ENCODE measurements at places on chromosomes 16 and 17.

- no peaks in the 10 kb centered on the region for H3K27me3 ChIP-seq
- DNase-seq: no peak
- H3K36me3 ChIP-seq: no peaks in the 10 kb centered on the region
Observed at GRCh38 chr16:20271893-20272292, 55.4 kb downstream of the GP2 start.

- no peaks in the 10 kb centered on the region for H3K27me3 ChIP-seq
- peaks cover 59% of the 10 kb centered on the region for H3K36me3 ChIP-seq
- H3K4me1 ChIP-seq: no peaks in the 10 kb centered on the region
- DNase-seq: no peak
- no peak overlapping the region for H3K4me3 ChIP-seq
Observed at GRCh38 chr17:47607481-47607880, 42.2 kb upstream of the KPNB1 start.

GRCh38 chr17:48494335-48494734 lies 36.5 kb downstream of the HOXB1 start:
- peaks cover 25% of the 10 kb centered on the region for H3K27me3 ChIP-seq
- no peaks in the 10 kb centered on the region for H3K36me3 ChIP-seq
- no peak overlapping the region for H3K4me3 ChIP-seq
- no peak for DNase-seq
- H3K27ac ChIP-seq: no peak overlapping the region

GRCh38 chr16:1310832-1311200 lies 1.4 kb downstream of the UBE2I start:
- H3K27me3 ChIP-seq: no peaks in the 10 kb centered on the region
- H3K27ac ChIP-seq: peak overlapping the region; percentile 81
- DNase-seq: no peak
- H3K4me3 ChIP-seq: peak overlapping the region; percentile 79
- H3K4me1 ChIP-seq: peaks cover 28% of the 10 kb centered on the region
- peaks cover 33% of the 10 kb centered on the region for H3K36me3 ChIP-seq

GRCh38 chr17:40445751-40446468 lies 2.7 kb downstream of the IGFBP4 start:
- H3K27me3 ChIP-seq: peaks cover 22% of the 10 kb centered on the region
- no peak overlapping the region for H3K4me3 ChIP-seq
- DNase-seq: no peak
- peaks cover 45% of the 10 kb centered on the region for H3K4me1 ChIP-seq

DNA sequence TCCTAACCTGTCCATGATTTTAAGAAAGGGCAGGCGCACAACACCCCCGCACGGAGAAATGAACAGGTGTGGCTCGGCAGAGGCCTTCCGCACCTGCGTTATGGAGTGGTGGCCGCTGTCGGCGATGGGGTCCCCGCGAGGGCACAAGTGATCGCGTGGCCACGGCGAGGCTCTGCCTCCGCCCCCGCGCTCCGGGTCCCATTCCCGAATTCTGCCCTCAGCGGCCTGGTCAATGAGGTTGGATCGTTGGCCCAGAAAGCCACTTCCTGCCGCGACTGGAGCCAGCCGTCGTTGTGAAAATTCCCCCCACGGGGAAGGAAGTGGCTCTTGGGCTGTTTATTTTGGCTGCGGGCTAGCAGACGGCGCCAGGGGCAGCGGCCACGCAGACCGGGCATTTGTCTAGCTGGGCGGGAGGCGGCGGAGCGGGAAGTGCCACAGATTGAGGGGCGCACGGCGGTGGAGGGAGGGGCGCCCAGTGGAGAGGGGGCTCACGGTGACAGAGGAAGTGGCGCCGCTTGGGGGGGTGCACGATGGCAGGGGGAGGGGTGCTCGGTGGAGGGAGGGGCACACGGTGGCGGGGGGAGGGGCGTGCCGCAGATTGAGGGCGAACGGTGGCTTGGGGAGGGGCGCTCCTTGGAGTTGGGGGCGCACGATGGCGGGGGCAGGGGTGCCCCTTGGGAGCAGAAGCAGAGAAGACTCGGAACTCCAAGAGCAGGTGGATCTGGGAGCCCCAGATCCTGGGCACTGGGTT lies 25.0 kb downstream of the MRC2 start:
- peaks cover 26% of the 10 kb centered on the region for H3K4me1 ChIP-seq
- peak; percentile 55 for DNase-seq
- H3K27me3 ChIP-seq: no peaks in the 10 kb centered on the region
- no peak overlapping the region for H3K27ac ChIP-seq
- no peaks in the 10 kb centered on the region for H3K36me3 ChIP-seq

- peaks cover 11% of the 10 kb centered on the region for H3K27me3 ChIP-seq
- peaks cover 19% of the 10 kb centered on the region for H3K36me3 ChIP-seq
- H3K4me3 ChIP-seq: peak overlapping the region; percentile 79
- H3K27ac ChIP-seq: peak overlapping the region; percentile 96
- no peak for DNase-seq
Observed at GRCh38 chr16:3282103-3282729, 1.1 kb upstream of the ZNF263 start.

GRCh38 chr16:70688246-70688742 lies 2.4 kb upstream of the MTSS2 start:
- H3K36me3 ChIP-seq: peaks cover 30% of the 10 kb centered on the region
- no peak overlapping the region for H3K27ac ChIP-seq
- peaks cover 21% of the 10 kb centered on the region for H3K27me3 ChIP-seq
- no peak for DNase-seq

DNA sequence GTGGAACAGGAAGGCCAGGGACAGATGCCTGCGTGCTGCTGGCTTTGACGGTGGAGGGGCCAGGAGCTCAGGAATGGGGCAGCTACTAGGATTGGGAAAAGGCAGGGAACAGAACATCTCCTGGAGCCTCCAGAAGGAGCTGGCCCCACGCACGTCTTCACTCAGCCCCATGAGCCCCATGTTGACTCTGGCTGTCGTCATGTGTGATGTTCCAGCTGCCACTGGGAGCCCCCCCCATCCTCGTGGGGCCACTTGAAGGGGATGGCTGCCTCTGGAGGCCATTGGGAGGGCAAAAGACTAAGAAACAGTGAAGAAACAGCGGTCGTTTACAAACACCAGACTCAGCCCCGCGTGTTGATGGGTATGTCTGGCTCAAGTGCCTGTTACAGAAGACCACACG lies 18.5 kb upstream of the APRT start:
- H3K4me1 ChIP-seq: no peaks in the 10 kb centered on the region
- H3K36me3 ChIP-seq: peaks cover 41% of the 10 kb centered on the region
- DNase-seq: no peak
- H3K4me3 ChIP-seq: no peak overlapping the region

DNA sequence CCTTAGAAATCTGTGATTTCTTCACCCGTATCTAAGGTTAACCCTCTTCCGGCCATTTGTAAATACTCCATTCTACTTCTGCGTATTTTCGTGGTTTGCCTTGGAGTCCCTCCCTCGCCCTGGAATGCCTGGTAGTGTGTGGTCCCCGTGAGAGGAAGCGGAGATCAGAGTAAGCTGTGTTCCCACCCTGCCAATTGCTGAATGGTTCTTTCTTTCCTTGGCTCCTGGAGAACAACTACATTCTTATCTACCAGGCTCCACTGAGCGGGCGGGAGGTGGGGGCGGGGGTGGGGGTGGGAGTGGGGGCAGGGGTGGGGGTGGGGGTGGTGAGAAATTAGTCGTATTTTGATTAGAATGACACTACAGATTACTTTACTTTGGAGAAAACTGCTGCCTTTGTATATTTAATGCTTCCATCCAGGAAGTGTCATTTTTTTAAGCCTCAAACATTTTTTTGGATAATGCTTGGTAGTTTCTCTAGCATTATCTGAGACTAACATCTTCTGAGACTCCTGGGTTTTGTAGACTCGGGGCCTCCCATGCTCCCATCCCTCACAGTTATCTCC lies 20.9 kb upstream of the FASN start:
- H3K27ac ChIP-seq: no peak overlapping the region
- H3K4me3 ChIP-seq: no peak overlapping the region
- peaks cover 7% of the 10 kb centered on the region for H3K4me1 ChIP-seq
- no peaks in the 10 kb centered on the region for H3K36me3 ChIP-seq

- peak; percentile 7 for DNase-seq
- H3K27ac ChIP-seq: no peak overlapping the region
- peaks cover 27% of the 10 kb centered on the region for H3K4me1 ChIP-seq
- peaks cover 3% of the 10 kb centered on the region for H3K36me3 ChIP-seq
- H3K4me3 ChIP-seq: no peak overlapping the region
Observed at GRCh38 chr16:87461466-87461991, 31.3 kb downstream of the ZCCHC14 start.

DNA sequence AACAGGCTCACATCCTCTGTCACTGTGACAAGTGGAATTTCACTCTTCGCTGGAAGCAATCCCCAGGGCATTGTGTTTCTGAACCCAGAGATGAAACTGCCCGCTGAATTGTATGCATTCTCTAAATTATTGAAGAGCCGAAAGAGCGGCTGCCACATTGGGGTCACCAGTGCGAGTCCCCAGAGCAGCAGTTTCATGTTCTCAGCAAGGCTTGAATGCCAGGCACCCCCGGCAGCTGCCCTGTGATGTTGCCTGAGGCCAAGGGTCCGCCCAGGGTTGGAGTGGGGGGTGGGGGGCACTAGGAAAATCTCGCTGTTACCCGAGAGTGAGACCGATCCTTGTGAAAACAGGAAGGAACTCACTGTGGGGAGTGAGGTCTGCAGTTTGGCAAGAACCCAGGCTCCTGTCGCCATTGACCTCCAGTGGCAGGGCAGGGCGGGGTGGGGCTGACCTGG lies 20.7 kb upstream of the BCAR1 start:
- peaks cover 6% of the 10 kb centered on the region for H3K4me1 ChIP-seq
- DNase-seq: no peak
- no peak overlapping the region for H3K4me3 ChIP-seq
- no peak overlapping the region for H3K27ac ChIP-seq
- no peaks in the 10 kb centered on the region for H3K36me3 ChIP-seq

- H3K27ac ChIP-seq: no peak overlapping the region
- peaks cover 3% of the 10 kb centered on the region for H3K36me3 ChIP-seq
- no peak overlapping the region for H3K4me3 ChIP-seq
- H3K27me3 ChIP-seq: no peaks in the 10 kb centered on the region
- no peak for DNase-seq
- H3K4me1 ChIP-seq: peaks cover 36% of the 10 kb centered on the region
Observed at GRCh38 chr17:21217346-21217745, 3.4 kb upstream of the TMEM11 start.

DNA sequence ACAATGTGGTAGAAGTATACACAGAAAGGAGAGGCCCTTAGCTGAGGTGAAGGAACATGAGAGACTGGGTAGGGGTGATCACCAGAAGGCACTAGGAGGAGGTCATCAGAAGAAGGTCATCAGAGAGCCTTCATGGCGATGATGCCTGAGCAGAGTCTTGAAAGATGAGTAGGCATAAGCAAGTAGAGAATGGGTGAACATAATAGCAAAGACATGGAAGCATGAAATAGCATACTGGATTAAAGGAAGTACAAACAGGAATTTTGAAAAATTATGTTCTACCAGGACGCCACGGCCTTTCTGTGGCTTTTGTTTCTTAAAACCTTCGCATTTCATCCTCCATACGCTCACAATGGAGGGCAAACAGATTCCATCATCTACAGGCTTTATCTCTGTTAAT lies 2.9 kb downstream of the IKZF3 start:
- no peak for DNase-seq
- no peaks in the 10 kb centered on the region for H3K36me3 ChIP-seq
- no peak overlapping the region for H3K27ac ChIP-seq
- no peak overlapping the region for H3K4me3 ChIP-seq
- H3K4me1 ChIP-seq: peaks cover 29% of the 10 kb centered on the region

DNA sequence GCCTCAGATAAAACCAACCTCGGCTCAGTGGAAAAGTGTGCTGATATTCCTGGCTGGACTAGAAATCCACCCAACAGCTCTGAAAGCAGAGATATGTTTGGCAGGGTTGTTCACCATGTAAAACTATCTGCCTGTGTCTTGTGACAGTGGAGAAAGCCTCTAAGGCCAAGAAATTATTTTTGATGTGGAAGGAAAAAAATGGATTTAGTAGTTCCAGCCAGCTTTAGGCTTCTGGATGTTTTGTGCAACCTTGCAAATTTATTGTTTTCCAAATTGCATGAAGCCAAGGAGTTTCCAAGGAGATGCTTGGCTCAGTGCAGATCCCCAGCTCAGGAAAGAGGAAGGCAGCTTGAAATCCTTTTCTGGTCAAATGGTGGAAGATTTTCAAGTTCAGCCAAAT lies 31.6 kb downstream of the TEKT5 start:
- H3K4me3 ChIP-seq: no peak overlapping the region
- H3K27ac ChIP-seq: no peak overlapping the region
- H3K27me3 ChIP-seq: no peaks in the 10 kb centered on the region
- DNase-seq: no peak
- H3K36me3 ChIP-seq: no peaks in the 10 kb centered on the region

Data from CD14-positive monocyte (primary cell).